ENCODE measurements at places on chromosomes 7 and 10.

GRCh38 chr10:55019439-55019838 is 218.4 kb upstream of the PCDH15 start:
- DNase-seq: no peak

DNA sequence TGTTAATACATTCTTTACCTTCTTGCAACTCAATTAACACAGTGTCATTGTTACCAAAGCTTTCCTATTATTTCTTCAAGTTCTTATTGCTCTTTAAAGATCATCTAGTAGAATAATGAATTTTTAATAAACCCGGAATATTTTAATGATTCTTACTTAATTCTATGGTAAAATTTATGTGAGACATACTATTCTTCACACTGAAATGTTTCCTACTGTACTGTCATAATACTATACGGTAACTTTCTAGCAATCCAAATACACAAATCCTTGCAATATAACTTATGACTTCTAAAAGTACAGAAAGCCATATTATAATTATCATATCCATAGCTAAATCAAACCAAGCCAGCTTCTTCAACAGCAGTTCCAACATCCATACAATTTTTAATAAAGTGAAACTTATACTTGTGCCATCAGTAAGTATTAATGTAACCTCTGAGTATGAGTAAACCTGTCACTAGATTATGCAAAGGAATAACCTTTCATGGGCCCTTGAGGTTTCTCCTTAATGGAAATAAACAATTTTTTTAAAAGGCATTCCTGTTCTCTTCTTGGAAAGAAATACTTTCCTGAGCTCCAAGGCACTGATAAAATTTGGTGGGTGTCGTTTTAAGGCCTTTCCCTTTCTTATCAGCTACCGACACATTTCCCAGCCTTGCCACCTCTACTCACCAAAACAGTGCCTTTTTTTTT is 87.4 kb downstream of the IMMP2L start:
- no peak for DNase-seq

- no peak for DNase-seq
These were observed 188.6 kb downstream of the RPS24 start for GRCh38 chr10:78222096-78222790.

- no peak for DNase-seq
These were observed 25.3 kb downstream of the ADD3 start for GRCh38 chr10:110032801-110033700.

DNA sequence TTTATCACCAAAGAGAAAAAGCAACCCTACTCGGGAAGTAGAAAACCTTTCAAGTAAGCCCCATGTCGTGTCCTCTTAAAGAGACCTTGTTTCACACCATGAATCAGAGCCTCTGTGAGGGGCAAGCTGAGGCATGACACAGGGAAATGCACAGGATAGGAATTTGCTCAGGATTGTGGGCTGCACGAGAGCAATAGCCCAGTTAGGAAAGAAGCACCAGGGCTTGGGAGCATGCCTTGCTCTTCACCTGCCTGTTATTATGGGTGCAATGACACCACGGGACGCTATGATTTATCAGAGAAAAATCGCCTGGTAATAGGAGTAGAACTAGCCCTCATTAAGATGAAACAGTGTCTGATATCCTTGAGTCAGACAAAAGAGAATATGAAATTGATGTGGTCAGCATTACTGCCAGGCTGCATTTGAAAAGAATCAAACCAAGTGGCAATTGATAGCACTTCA is 562.9 kb upstream of the NRP1 start:
- DNase-seq: no peak

- no peak for DNase-seq
These were observed 157.3 kb upstream of the ADCY1 start for GRCh38 chr7:45416846-45417245.

Measured in NCI-H524 treated with DMSO at 0.1 percent for 48 hours (cell line).